ENCODE measurements at places on chromosomes 7 and 10. TPM values are rescaled to one million over a fixed set of nuclear protein-coding genes. Genes with fewer than 3 reads are reported as not detected.

DNA sequence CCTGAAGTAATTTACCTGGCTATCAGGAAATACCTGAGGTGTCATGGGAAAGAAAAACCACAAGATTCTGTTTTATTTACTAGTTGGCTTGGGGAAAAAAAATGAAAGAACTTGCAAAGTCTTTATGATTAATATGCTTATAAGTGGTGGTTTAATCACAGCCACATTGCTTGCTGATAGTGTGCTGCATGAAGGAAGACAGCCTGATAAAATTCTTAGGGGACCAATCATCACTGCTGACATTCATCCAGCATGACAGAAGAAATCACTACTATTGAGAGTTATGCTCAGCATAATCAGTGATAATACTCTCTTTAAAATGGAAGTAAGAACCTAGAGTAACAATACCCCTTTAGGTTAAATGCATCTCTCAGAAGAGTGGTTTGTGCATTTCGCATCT, 150.2 kb upstream of the LRRN3 start:
- no peak for DNase-seq
- no peak overlapping the region for H3K4me3 ChIP-seq
- H3K36me3 ChIP-seq: no peaks in the 10 kb centered on the region
- no peaks in the 10 kb centered on the region for H3K4me1 ChIP-seq
- no peak overlapping the region for H3K27ac ChIP-seq

- H3K27ac ChIP-seq: no peak overlapping the region
- no peak overlapping the region for H3K4me3 ChIP-seq
- H3K27me3 ChIP-seq: no peaks in the 10 kb centered on the region
- no peaks in the 10 kb centered on the region for H3K36me3 ChIP-seq
Measured at GRCh38 chr10:34670081-34670480, 145.0 kb downstream of the PARD3 start.

- H3K27ac ChIP-seq: no peak overlapping the region
- H3K36me3 ChIP-seq: no peaks in the 10 kb centered on the region
- no peaks in the 10 kb centered on the region for H3K27me3 ChIP-seq
Measured at GRCh38 chr7:27697861-27698430, 35.3 kb upstream of the HIBADH start.

GRCh38 chr10:35226507-35226906, 99.9 kb downstream of the CREM start:
- H3K4me1 ChIP-seq: no peaks in the 10 kb centered on the region
- H3K27ac ChIP-seq: no peak overlapping the region
- H3K36me3 ChIP-seq: no peaks in the 10 kb centered on the region
- H3K4me3 ChIP-seq: no peak overlapping the region
- DNase-seq: no peak
- no peaks in the 10 kb centered on the region for H3K27me3 ChIP-seq

- H3K36me3 ChIP-seq: no peaks in the 10 kb centered on the region
- DNase-seq: no peak
- no peak overlapping the region for H3K27ac ChIP-seq
- no peaks in the 10 kb centered on the region for H3K27me3 ChIP-seq
- no peak overlapping the region for H3K4me3 ChIP-seq
- no peaks in the 10 kb centered on the region for H3K4me1 ChIP-seq
Measured at GRCh38 chr7:47280114-47280513, 301.8 kb downstream of the TNS3 start.

GRCh38 chr7:12458520-12459131, 55.0 kb upstream of the VWDE start:
- no peak for DNase-seq
- no peak overlapping the region for H3K27ac ChIP-seq
- H3K4me1 ChIP-seq: no peaks in the 10 kb centered on the region
- H3K4me3 ChIP-seq: no peak overlapping the region
- H3K27me3 ChIP-seq: no peaks in the 10 kb centered on the region

- H3K36me3 ChIP-seq: no peaks in the 10 kb centered on the region
- peaks cover 2% of the 10 kb centered on the region for H3K27me3 ChIP-seq
- no peak overlapping the region for H3K4me3 ChIP-seq
- H3K4me1 ChIP-seq: no peaks in the 10 kb centered on the region
- DNase-seq: no peak
- no peak overlapping the region for H3K27ac ChIP-seq
Measured at GRCh38 chr10:51718804-51719291, 19.5 kb upstream of the CSTF2T start.

GRCh38 chr10:125543796-125544195, 139.2 kb downstream of the TEX36 start:
- H3K4me1 ChIP-seq: no peaks in the 10 kb centered on the region
- no peak overlapping the region for H3K4me3 ChIP-seq
- no peaks in the 10 kb centered on the region for H3K36me3 ChIP-seq
- H3K27ac ChIP-seq: no peak overlapping the region
- no peak for DNase-seq

DNA sequence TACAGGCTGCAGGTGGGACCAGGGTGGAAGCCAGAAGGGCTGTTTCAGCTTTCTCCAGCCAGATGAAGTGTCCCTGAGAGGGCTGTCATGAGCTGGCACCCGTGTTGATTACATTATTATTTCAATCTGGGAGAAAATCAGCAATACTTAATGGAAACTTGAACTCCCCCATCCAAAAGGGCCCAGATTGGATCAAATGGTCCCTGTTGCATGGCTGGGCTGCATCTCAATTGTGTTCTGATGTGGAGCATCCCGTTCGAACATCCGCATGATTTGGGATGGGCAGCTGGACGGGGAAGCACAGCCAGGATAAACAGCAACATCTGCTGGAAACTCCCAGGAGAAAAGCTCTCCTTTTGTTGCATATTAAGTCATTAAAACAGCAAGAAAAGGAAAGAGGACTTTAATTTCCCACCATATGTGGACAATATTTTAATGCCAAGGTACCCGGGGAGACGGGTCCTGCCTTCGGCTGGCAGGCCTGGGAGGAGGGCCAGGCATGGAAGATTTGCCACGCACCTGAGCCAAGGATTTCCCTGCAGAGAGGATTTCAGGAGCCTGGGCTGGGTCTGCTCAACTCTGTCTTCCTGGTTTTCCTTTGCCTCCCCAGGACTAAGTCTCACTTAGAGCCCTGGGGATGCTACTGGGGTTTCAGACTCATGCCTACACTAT, 52.4 kb downstream of the NPTX2 start:
- H3K4me3 ChIP-seq: no peak overlapping the region
- no peaks in the 10 kb centered on the region for H3K4me1 ChIP-seq
- no peak overlapping the region for H3K27ac ChIP-seq
- H3K27me3 ChIP-seq: no peaks in the 10 kb centered on the region
- H3K36me3 ChIP-seq: no peaks in the 10 kb centered on the region
- DNase-seq: no peak

DNA sequence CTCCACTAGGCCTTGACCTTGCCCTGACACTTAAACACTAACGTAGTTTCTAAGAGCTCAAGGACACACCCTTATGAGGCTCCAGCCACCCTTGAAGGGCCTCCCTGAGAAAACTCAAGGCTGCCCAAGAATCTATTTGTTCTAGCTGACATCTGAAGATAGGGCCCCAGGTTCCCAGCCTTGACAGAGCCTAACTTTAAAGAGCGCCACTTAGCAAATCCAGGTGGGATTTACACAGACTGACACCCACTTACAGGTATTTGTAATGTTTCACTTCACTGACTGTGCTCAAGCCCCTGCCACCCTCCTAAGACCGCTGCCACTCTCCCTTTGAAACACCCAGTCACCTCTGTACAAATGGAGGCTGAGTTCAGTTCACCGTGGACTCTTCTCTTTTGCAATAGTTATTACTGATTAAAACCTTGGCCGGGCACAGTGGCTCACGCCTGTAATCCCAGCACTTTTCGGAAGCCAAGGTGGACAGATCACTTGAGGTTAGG, 90.4 kb downstream of the SVOPL start:
- no peaks in the 10 kb centered on the region for H3K36me3 ChIP-seq
- no peaks in the 10 kb centered on the region for H3K4me1 ChIP-seq
- no peaks in the 10 kb centered on the region for H3K27me3 ChIP-seq
- no peak overlapping the region for H3K4me3 ChIP-seq

DNA sequence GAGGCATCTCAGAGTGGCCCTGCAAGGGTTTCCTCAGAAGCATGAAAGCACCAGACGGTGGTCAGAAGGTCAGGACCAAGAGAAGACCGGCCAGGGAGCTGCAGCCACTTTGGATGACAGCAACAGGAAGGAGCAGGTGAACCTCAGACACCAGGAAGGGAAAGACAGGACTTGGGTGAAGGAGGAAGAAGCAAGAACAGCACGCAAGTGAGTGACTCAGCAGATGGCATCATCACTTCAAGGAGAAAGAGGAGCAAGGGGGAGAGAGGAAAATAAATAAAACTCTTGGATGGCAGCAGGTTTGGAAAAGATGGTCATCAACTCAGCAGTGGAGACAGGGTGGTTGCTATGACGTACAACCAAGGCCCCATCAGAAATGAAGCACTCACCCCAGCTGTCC, 31.6 kb downstream of the NCAPG2 start:
- H3K36me3 ChIP-seq: peaks cover 13% of the 10 kb centered on the region
- no peak for DNase-seq
- no peak overlapping the region for H3K4me3 ChIP-seq
- no peak overlapping the region for H3K27ac ChIP-seq

SLC26A5 gene
- total RNA-seq: not detected

SLC29A4 gene
- total RNA-seq: 0.16 TPM

TEX36 gene
- not detected for total RNA-seq

LRMDA gene
- total RNA-seq: 2.1 TPM

GBX1 gene
- not detected for total RNA-seq

BTBD16 gene
- not detected for total RNA-seq

MOGAT3 gene
- total RNA-seq: not detected

Data from natural killer cell (primary cell).